NCI-H187 (cell line): ENCODE measurements at places on chromosomes 3 and 15.

GRCh38 chr3:113804661-113805060 lies 33.9 kb upstream of the GRAMD1C start:
- no peak for DNase-seq

DNA sequence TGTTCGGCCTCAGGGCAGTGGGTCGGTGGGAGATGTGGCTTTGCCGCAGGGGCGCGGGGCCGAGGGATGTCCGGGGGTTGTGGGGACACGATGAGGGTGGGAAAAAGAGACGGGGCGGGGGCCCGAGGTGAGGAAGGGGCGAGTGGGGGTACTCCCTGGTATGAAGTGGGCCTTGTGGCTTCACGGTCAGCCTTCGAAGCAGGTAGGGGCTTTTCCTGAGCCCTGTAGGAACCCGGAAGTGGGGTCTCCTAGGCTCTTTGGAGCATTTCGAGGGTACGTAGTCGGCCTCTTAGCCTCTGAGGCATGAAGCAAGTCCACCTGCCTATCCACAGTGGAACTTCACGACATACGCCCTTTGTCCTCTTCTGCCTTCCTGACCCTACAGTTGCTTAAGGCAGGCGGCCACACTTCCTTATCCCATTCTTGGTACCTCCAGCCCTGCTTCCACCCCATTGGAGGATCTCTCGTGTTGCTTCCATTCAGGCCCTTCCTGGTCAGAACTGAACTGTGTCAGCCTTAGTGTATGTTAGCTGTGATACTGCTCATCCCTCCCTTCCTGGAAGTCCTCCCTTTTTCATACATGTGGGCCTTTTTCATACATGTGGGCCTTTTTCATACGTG lies 389 bp downstream of the ARPC4 start:
- DNase-seq, result no peak

GRCh38 chr3:167731393-167731792 lies 3.3 kb downstream of the PDCD10 start:
- no peak for DNase-seq

DNA sequence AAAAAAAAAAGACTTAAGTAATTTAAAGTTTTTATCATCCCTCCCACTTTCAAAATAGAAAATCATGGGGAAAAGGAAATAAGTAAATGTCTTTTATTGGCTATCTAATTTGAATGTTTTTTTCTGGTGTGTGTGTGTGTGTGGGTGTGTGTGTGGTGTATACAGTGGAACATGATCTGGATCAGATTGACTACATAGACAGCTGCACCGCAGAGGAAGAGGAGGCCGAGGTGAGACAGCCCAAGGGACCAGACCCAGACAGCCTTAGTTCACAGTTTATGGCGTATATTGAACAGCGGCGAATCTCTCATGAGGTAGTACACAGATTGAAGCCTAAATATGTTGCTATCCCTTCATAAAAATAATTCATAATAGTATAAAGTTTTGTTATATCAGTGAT lies 44.5 kb downstream of the LRCH3 start:
- DNase-seq, result no peak

DNA sequence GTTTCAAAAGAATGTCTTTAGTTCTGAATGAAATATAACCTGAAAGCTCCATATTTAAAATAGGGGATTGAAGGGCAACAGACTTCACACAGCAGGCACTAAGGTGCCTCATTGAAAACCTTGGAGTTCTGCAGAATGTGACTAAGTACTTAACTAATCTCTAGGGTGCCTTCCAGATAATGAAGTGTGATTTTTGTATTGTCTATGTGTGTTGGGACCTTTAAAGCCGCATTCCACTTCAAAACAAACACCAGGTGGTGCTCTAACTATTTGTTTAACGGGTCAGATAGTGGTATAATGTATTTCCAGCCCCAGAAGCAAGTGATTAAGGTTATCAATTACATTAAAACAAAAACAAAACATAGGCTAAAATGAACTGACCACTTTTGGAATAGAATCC lies 28.0 kb downstream of the TFG start:
- no peak for DNase-seq

DNA sequence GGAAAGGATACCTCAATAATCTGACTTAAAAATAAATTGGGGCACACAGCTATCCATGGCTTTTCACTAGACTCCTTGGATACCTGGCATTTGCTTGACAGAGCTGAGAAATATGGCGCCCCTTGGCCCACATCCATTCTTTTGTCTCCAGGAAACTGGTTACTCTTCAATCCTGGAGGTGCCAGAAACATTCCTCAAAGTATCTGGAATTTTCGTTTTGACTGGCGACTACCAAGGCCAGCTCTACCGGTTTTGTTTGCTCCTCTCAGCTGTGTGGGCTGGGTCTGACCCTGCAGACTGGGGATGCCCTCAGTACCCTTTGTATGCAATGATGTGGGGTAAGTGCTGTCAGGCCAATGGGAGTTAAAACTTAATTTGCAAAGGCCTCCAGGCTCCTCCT lies 27.0 kb downstream of the KATNBL1 start:
- no peak for DNase-seq

DNA sequence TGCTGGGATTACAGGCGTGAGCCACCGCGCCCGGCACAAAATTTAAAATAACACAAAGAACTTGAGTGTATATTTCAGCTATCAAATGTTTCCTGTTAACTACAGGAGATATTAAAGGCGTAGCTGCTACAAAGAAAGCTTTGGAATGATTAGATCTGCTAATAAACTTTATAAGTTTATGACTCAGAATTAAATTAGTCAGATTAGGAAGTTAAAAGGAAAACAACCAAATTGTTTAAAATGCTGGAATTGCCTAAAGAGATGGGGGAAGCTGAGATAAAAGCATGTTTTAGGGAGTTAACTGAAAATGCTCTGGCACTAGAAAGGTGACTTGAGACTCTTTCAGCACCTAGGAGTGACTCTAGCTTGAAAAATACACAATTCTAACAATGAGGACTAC lies 58.9 kb downstream of the COL8A1 start:
- no peak for DNase-seq

DNA sequence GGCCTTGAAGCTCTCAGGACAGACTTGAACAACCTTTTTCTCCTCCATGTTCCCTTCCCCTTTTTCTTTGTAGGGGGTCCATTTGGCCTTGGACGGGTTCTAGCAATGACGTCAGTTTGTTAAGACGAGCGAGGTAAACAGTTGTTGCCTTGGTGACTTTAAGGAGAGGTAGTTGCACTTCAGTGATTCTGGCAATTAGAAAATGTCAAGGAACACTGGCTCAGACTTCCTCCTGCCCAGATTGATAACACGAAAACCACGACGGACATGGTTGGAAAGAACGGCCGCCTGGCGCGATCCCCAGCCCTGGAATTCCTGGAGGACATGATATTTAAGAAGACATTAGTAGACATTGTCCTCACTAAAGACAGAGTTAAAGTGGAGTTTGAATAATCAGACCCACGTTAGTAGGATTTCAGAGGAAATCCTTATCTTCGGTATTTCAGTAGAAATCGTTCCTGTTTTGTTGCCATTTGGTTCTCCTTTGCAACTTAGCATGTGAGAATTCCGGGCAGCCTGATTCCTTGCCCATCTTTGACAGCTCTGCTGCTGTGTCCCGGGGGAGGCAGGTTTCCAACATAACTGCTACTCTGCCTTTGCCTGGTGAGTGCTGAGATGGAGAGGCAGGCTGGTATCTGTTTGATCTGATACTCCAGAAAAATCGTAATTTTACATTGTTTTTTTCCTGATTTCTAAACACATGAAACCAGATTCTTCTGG lies 87.3 kb downstream of the ST6GAL1 start:
- DNase-seq, result no peak

DNA sequence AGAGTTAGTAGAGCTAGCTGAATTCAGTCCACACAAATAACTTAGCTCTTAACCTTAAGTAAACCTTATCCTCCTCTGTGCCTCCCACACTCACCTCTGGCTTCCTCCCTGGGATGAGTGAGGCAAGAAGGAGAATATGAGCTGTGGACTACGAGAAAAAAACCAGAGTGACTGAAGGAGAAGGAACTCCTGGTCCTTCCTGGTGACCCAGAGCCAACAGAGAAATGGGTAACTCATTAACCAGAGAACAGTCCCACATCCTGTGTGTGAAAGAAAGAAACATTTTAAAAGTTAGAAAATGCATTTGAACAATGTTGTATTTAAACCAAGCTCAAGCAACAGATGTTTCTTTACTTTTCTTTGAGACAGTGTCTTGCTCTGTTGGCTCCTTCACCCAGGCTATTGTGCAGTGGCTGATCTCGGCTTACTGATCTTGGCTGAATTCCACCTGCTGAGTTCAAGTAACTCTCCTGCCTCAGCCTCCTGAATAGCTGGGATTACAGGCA lies 27.5 kb upstream of the FAM81A start:
- no peak for DNase-seq

DNA sequence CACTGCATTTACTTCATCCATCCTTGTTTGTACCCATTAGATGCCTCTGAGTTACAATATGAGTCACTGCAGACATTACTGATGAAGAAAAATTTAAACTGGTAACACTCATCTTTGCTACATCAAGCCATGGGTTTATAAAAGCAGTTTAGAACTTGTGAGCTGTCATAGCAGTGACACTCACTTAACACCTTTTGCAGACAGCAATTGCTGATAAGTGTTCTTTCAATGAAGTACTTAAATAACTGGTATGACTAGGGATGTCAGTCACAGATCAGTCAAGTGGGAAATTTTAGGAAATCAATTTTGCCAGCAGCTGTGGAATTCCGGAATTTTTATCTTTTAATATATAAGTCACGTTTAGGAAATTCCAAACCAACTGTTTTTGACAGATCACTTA lies 643.0 kb downstream of the TBL1XR1 start:
- no peak for DNase-seq

GRCh38 chr3:56894881-56895431 lies 93.2 kb upstream of the ARHGEF3 start:
- no peak for DNase-seq

- DNase-seq, result no peak
These were observed 63.1 kb downstream of the CDC25A start for GRCh38 chr3:48125013-48125705.

- DNase-seq, result no peak
These were observed 923.1 kb downstream of the TBL1XR1 start for GRCh38 chr3:176274161-176274560.

- no peak for DNase-seq
These were observed 8.2 kb upstream of the GRIP2 start for GRCh38 chr3:14548321-14548729.

DNA sequence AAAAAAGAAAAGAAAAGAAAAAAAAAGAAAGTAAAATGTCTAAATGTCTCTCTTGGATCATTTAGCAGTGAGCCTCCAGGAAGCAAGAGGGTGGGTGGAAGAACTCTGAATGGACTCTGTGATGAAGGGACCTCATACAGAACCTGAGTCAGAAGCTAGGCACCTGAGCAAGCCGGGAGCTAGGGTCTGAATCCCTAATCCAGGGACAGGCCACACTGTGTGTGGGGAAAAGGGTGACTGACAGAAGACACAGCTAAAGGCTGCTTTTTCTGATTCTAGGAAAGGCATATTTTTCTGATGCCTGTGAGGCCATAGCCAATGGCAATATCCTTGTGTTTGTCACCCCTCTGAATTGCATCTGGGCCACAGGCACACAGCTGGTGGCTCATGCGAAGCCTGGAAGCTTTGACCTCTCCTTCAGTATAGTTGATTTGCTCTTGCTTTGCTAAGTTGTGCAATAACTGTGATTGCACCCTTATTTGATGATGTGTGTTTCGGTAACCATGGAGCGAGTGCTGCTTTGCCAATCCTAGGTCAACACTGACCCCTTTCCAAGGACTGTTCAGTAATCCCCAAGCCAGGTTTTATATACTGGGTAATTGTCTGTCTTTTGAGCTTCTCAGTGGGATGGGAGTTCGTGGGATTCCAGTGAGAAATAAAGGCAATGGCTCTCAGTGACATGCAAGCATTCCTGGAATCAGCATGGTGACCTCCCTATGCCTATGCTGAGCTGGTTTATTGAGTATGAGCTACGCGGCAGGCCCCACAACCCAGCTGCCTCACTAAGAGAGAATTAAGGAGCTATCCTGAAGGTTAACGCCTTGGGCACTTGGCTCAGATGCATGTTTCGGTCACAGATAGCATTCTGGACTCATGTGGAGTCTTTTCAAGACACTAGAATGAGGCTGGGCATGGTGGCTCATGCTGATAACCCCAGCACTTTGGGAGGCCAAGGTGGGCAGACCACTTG lies 49.0 kb upstream of the OSBPL11 start:
- DNase-seq, result no peak

DNA sequence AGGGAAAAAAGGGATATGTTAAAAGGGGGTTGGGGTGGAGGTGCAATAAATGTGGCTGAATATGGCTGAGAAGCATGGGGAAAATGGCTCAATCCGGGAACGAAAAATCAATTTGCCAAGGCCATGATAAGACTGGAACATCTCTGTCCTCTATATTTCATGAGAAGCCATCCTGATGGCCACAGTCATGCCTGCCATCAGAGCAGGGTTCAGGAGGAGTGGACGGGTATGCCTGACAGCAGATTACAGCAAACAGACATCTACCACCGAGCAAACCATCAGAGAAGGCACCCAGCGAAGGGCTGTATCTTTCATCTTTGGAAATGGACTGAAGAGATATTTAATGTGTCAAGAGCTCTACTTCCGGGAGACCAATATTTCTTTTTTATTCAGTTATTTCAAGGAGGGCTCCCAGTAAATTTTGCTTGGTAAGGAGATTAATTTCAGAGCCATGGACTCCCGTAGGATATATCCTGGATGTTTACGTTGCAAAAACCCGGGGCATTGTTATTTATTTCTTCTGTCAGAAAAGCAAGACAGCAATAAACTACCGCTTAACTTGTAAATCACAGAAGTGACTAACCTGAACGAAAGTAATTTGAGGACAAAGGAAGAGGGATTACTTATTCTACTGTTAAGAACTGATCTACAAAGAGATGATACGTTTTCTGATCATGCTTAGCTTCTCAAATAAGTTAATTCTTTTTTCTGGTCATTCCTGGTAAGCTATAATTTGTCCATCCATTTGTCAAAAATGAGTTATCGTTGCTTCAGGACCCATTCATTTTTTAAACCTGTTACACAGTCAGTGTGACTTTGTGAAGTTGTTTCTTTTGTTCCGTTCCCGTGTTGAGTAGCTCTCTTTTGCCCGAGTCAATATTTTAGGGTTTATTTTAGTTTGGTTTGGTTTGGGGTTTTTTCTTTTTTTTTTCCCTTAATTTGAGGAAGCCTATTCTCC lies 80.6 kb upstream of the CHD2 start:
- peak; percentile 87 for DNase-seq
